ENCODE measurements at places on chromosomes 12 and 14.

DNA sequence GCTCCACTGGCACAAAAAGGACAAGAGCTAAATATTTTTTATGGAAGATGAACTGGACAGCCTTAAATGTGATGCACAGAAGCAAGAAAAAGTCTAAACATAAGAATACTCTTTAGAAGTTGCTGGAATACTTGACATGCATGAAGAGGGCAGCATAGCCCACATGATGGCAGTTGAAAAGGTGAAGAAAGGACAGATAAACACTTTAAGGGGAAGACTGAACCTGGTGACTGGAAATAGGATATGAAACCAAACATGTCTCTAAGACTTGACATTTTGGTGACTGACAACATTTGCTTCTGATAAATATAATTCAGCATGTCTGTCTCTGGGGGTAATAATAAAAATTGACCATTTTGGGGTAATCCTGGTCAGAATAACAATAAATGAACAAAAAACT lies 273.1 kb downstream of the CCDC91 start:
- DNase-seq, result no peak
- no peaks in the 10 kb centered on the region for H3K36me3 ChIP-seq
- H3K27me3 ChIP-seq, result no peaks in the 10 kb centered on the region
- no peak overlapping the region for H3K4me3 ChIP-seq
- H3K4me1 ChIP-seq, result no peaks in the 10 kb centered on the region

GRCh38 chr12:22164139-22164538 lies 118.1 kb downstream of the CMAS start:
- no peak for DNase-seq
- H3K27ac ChIP-seq, result no peak overlapping the region
- no peaks in the 10 kb centered on the region for H3K36me3 ChIP-seq

GRCh38 chr12:6465467-6466183 lies 4.9 kb downstream of the VAMP1 start:
- DNase-seq, result no peak
- peaks cover 26% of the 10 kb centered on the region for H3K4me1 ChIP-seq
- H3K4me3 ChIP-seq, result no peak overlapping the region

DNA sequence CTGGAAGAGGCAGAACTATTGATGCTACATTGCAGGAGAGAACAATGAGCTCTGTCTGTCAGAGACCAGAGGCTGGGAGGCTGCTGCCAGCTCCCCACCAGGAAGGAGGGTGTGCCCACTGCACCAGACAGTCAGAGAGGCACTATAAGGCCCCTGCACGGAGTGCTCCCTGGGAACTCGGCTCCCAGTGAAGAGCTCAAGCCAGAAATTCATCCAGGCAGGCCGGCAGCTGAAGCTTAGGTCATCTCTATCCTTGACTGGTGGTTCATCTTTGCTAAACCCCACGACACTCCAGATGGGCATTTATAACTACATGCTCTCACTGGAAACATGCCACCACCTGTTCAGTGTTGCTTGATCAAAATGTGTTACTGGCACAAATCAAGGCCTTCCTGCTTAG lies 65.1 kb upstream of the GPATCH2L start:
- peaks cover 6% of the 10 kb centered on the region for H3K36me3 ChIP-seq
- peak; percentile 45 for DNase-seq
- no peak overlapping the region for H3K4me3 ChIP-seq
- H3K27me3 ChIP-seq, result no peaks in the 10 kb centered on the region
- peaks cover 67% of the 10 kb centered on the region for H3K4me1 ChIP-seq

GRCh38 chr12:91241756-91242155 lies 59.1 kb upstream of the DCN start:
- H3K36me3 ChIP-seq, result no peaks in the 10 kb centered on the region
- DNase-seq, result no peak

- DNase-seq, result no peak
- no peaks in the 10 kb centered on the region for H3K4me1 ChIP-seq
- no peaks in the 10 kb centered on the region for H3K36me3 ChIP-seq
- H3K27me3 ChIP-seq, result no peaks in the 10 kb centered on the region
These were observed 252.0 kb upstream of the ARID2 start for GRCh38 chr12:45477526-45477925.

GRCh38 chr12:27500546-27500945 lies 23.5 kb upstream of the PPFIBP1 start:
- H3K36me3 ChIP-seq, result no peaks in the 10 kb centered on the region
- no peak overlapping the region for H3K4me3 ChIP-seq
- DNase-seq, result no peak
- no peaks in the 10 kb centered on the region for H3K27me3 ChIP-seq
- no peaks in the 10 kb centered on the region for H3K4me1 ChIP-seq

GRCh38 chr14:71607056-71607455 lies 325.2 kb upstream of the RGS6 start:
- H3K27me3 ChIP-seq, result no peaks in the 10 kb centered on the region
- H3K4me3 ChIP-seq, result no peak overlapping the region
- no peak for DNase-seq

- H3K27me3 ChIP-seq, result no peaks in the 10 kb centered on the region
- no peaks in the 10 kb centered on the region for H3K36me3 ChIP-seq
- no peak overlapping the region for H3K4me3 ChIP-seq
- DNase-seq, result no peak
- H3K4me1 ChIP-seq, result no peaks in the 10 kb centered on the region
- no peak overlapping the region for H3K27ac ChIP-seq
These were observed 8.7 kb upstream of the GALNT6 start for GRCh38 chr12:51399891-51400290.

DNA sequence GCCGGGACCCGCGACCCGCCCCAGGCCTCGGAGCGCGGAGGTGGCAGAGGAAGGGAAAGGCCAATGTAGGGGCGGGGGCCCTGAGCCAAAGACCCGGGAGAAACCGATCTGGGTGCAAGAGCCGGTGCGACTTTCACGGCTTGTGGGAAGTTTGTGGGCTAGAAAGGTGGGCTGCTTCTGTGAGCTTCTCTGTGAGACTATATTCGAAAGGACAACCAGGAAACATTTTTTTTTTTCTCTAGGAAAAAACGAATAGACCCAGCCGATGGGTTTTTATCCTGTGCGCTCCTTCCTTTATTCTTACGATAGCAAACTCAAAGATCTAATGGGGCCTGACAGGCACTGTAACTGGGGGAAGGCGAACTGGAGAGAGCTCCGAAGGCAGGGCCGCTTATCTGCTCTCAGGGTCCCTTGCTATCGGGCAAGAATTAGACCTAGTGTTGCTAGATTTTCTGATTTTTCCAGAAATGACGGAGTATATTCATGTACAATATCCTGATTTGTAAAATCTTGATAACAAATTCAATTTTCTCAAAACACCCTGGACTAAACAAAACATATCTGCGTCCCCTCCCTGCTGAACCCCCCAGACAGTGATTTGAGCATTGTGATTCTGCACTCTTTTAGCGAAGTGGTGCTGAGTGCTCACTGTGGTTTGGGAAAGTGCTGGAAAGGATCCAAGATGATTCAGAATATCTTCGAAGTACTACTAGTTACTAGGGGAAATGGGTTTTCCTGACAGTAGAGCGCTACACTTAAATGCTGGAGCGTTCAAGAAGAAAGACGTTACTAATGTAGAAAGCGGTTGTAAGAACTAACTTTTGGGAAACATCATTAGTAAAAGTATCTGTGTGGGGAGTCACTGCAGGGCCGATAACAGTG lies 563 bp upstream of the STXBP6 start:
- peak overlapping the region; percentile 64 for H3K4me3 ChIP-seq
- peak overlapping the region; percentile 67 for H3K27ac ChIP-seq
- DNase-seq, result no peak
- H3K36me3 ChIP-seq, result no peaks in the 10 kb centered on the region
- H3K27me3 ChIP-seq, result no peaks in the 10 kb centered on the region

DNA sequence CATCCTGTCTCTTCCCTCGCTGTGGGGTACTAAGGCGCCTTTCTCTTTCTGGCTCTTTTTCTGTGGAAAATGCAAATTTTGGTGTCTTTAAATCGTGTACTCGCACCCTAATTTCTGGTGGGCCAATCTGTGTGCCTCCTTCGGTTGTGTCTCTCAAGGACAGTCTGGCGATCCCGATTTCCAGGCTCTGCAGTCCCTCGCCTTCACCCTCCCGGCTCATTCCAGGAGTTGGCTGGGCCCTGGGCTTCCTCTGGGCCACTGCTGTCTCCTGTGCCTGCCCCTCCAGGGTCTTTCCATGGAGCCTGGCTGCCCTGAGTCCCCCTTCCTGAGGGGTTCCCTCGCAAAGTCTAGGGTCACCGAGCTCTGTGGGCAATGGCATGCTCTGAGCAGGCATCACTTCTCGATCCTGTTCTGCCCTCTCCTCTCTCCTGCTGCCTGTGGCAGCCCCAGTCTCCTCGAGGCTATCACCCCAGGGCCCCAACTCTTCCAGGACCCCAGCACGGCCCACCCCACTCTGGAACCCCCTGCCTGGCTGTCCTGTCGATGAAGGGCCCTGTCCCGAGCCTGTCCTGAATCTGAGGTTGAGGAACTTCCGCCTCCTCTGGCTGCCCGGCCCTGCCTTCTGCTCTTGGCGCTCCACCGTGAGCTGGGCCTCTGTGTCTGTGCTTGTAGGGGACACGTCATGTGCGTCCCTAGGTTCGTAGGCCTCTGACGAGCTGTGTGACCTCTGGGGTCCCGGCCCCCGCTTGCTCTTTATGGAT lies 24.1 kb downstream of the AHNAK2 start:
- DNase-seq, result no peak
- H3K4me1 ChIP-seq, result no peaks in the 10 kb centered on the region
- H3K27ac ChIP-seq, result no peak overlapping the region
- H3K27me3 ChIP-seq, result no peaks in the 10 kb centered on the region

- no peak overlapping the region for H3K27ac ChIP-seq
- no peak overlapping the region for H3K4me3 ChIP-seq
- DNase-seq, result no peak
These were observed 465.2 kb downstream of the PCNX1 start for GRCh38 chr14:71372411-71372838.

DNA sequence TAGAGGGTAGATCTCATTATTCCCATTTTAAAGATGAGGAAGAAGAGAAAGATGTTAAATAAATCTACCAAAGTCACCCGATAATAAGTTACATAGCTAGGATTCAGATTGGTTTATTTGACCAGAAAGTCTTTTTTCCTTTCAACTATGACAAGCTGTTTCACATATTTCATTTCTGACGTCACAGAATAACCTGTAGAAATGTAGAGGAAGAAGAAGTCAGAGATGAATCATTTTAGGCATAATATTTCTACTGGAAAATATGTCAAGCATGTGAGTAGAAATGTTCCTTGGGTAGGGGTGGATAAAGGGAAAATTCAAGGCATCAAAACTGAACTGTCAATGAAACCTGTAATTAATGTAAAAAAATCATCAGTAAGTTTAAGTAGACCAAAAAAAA lies 107.0 kb downstream of the MGST1 start:
- no peak for DNase-seq
- H3K4me3 ChIP-seq, result no peak overlapping the region
- no peaks in the 10 kb centered on the region for H3K27me3 ChIP-seq
- no peaks in the 10 kb centered on the region for H3K36me3 ChIP-seq
- H3K4me1 ChIP-seq, result no peaks in the 10 kb centered on the region
- no peak overlapping the region for H3K27ac ChIP-seq

DNA sequence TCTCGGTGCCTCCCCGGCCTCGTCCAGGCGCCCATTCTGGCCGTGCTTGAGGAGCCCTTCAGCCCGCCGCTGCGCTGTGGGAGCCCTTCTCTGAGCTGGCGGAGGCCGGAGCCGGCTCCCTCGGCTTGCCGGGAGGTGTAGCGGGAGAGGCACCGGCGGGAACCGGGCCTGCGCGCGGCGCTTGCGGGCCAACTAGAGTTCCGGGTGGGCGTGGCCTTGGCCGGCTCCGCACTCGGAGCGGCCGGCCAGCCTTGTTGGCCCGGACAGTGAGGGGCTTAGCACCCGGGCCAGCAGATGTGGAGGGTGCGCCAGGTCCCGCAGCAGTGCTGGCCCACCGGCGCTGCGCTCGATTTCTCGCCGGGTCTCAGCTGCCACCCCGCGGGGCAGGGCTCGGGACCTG lies 168.7 kb upstream of the RPL10L start:
- H3K27ac ChIP-seq, result no peak overlapping the region
- H3K4me3 ChIP-seq, result no peak overlapping the region

- no peak overlapping the region for H3K4me3 ChIP-seq
- no peaks in the 10 kb centered on the region for H3K4me1 ChIP-seq
- H3K27me3 ChIP-seq, result no peaks in the 10 kb centered on the region
- H3K27ac ChIP-seq, result no peak overlapping the region
These were observed 450.9 kb upstream of the TMPO start for GRCh38 chr12:98064501-98064900.

DNA sequence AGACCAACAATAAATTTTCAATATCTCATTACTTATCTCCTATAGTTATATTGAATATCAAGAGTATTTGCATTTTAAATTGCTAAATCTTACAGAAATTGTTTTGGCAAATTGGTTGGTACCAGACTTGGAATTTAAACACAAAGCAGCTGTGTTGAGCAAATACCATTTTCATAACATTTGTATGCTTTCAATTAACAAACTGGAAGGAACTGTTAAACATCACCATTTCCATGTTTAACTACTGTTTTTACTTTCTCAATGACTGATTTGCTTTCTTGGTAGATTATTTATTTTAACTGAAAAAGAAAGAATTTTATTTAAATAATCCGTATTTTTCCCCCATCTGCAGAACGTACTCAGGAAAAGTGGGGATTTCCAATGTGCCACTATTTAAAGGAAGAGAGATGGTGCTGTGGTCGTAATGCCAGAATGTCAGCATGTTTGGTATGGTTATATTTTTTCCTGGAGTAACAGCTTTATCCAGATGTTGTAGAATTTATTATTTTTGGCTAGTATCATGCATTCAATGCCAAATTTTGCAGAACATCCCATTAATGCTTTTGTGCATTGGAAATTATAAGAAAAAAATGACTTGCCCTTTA lies 72.3 kb downstream of the METTL25 start:
- H3K4me3 ChIP-seq, result no peak overlapping the region
- no peak for DNase-seq

DNA sequence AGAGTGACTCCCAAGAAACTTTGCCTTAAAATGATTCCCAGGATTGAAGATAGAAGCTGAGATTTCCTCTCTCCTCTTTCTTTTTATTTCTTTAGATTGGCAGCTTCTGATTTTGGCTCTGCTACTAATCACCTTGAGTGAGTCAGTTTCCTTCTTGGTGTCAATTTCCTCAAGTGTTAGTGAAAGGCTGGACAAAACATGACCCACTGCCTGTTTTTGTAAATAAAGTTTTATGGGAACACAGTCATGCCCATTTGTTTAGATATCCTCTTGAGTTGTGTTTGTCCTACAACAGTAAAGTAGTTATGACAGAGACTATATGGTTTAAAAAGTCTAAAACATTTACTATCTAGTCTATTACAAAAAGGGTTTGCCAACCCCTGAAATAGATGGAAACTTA lies 227.2 kb upstream of the TBX3 start:
- no peak overlapping the region for H3K27ac ChIP-seq
- no peaks in the 10 kb centered on the region for H3K4me1 ChIP-seq
- no peak overlapping the region for H3K4me3 ChIP-seq
- DNase-seq, result no peak
- H3K27me3 ChIP-seq, result no peaks in the 10 kb centered on the region

DNA sequence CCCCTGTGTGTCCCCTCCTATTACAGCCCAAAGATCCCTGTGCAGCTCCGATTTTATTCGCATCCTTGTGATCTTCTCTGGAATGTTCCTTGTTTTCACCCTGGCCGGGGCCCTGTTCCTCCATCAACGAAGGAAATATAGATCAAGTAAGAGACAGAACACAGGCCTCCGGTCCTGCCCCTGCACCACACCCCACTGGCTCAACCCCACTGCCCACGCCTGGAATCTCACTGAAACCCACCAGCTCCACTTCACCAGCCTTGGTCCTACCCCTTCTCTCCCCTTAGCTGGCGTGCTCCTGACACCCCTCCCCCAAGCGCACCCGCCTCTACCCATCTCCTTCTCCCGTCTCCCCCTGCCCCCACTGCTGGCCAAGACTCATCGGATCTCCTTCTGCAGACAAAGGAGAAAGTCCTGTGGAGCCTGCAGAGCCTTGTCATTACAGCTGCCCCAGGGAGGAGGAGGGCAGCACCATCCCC lies 934 bp upstream of the TAPBPL start:
- H3K4me3 ChIP-seq, result peak overlapping the region; percentile 82
- DNase-seq, result no peak
- H3K27me3 ChIP-seq, result no peaks in the 10 kb centered on the region
- peaks cover 18% of the 10 kb centered on the region for H3K4me1 ChIP-seq
